ENCODE measurements at places on chromosomes 1 and 21.

GRCh38 chr1:10444795-10445397, 4.9 kb upstream of the CORT start:
- no peak for DNase-seq

GRCh38 chr1:3393024-3393986, 61.2 kb upstream of the ARHGEF16 start:
- no peak for DNase-seq

DNA sequence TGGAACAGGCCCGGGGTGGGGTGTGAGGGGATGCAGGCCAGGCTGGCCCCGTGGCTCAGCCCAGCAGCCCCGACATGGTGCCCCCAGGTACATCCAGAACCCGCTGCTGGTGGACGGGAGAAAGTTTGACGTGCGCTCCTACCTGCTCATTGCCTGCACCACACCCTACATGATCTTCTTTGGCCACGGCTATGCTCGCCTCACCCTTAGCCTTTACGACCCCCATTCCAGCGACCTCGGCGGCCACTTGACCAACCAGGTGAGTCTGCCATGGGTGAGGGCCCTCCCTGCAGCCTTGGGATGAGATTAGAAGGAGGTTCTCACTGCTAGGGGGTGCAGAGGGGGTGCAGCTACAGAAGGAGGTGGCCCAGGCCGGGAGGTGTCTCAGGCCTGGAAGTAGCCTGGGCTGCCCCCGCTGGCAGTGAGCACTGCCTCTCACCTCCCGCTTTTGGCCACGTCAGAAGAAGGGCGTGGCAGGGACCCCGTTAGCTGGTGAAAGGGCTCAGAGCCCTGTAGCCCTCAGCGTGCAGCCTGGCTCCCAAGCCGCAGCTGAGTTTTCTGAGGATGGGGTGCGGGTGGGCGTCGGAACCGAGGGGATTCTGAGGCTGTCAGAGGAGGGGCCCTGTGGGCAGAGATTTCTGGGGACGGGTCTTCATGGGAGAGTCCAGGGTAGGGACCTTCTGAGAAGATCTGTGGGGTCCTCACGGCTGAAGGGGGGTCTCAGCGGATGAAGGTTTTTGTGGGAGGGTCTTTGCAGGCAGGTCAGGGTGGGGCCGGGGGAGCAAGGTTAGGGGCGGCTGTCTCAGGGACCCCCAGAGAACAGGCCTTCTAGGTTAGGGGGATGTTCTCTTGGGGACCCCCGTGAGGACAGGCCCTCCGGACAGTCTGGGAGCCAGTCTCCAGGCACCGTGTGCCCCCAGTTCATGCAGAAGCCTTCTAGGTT, 10.4 kb downstream of the TTLL10 start:
- no peak for DNase-seq

- DNase-seq, result peak; percentile 58
Observed at GRCh38 chr1:110170766-110171733, 20.8 kb downstream of the SLC6A17 start.

DNA sequence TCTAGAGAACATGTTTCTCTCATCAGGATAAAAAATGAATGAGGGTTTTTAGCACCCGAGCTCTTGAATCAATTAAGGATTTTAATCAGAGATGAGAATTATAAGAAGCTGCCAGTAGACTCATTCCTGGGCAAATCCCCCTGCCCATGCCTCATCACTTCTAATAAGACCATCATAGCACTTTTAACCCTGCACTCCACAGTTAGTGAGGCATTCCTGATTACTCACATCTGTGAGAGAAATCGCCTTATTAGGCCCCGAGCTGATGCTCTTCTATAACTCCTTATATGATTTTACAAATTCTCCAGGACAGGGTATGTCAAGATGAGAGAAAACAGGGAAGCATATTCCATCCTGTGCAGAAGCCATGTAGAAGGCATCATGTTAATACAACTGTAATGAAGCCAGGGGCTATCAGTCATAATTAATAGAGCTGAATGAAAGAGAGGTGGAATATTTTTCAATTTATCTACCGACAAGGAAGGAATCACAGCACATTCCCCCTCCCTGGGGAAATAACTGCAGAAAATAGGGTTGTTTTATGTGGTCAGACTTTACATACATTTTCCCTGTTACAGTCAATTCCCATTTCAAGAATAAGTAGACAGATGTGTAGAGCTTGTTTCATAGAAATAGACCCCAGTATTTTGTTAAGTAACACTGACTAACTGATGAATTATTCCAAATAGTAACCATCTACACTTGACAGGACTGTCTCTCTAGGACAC, 272.7 kb downstream of the HHIPL2 start:
- DNase-seq, result no peak

GRCh38 chr1:4655674-4656532, 1.5 kb downstream of the AJAP1 start:
- DNase-seq, result peak; percentile 80

- DNase-seq, result no peak
Observed at GRCh38 chr1:41192456-41193178, 49.5 kb downstream of the SCMH1 start.

- no peak for DNase-seq
Observed at GRCh38 chr1:23624440-23624839, 65.1 kb upstream of the ID3 start.

DNA sequence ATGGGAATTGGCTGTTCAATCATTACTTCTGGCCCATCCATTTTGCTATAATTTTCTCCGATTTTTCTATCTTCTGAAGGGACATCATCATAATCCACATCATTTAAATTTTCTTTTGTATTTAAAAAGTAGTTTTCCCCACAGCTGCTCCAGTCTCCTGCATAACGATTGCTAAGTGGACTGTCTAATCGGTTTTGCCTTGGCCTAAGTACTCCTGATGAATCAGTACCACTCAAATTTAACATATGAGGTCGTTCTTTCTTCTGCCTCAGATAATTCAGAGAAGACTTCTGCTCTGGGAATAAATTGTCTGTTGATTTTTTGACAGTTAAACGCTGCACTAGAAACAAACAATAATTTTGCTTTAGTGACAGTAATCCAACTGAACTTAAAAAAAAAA, 41.9 kb downstream of the SYDE2 start:
- DNase-seq, result no peak

GRCh38 chr1:226682871-226683814, 55.9 kb downstream of the ITPKB start:
- DNase-seq, result no peak

GRCh38 chr1:229162825-229163515, 107.9 kb upstream of the RAB4A start:
- no peak for DNase-seq

DNA sequence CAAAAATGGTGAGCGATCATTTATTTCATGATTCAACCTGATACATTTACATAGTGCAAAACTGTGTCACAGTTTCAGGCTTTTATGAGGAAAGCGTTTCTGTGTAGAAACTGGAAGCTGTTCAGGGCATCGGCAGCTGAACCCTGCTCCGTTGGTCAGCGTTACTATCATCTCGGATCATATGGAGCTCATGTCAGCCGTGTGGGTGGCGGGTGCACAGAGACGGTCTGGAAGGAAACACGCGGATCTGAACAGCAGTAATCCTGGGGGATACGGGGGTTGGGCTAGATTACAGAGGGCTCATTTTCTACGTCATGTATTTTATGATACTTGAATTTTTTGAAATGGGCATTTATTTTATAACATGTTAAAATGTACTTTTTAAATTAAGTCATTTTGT, 15.1 kb downstream of the C1orf174 start:
- no peak for DNase-seq

DNA sequence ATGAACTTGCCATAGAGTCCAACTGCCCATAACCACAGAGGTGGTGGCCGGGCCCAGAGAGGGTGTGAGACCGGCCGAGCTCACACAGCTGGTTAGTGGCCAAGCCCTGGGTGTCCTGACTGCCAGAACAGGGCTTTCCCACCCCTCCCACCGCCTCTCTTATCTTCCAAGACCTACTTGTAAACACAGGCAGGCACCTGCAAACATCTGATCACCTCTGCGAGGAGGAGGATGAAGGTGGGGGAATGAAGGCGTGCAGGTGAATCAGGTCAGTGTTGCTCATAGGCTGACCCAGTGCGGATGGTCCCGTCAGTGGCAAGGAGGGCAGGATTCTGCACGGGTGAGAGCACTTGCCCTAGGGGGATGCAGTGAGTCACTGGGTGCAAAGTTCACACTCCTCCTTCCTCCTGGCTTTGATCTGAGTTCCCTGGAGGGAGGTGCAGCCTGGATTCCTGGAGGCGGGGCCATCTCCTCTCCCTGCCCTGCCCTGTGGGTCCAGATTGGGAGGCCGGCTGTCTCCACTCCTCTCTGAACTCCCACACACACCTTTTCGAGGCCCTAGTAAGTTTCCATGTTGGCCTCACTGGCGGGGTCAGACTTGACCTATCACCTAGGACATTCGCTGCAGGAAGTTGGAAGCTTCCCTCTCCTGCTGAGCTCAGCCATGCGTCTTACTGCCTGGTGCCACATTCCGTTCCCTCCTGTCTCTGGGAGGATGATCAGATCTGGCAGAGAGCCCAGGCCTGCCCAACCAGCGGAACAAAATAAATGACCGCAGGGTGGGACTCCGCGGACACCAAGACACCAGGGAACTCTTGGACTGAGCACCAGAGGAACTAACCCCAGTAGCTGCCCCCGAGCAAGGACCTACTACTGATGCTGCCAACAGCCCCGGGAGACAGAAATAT, 7.3 kb downstream of the UQCRHL start:
- peak; percentile 99 for DNase-seq

DNA sequence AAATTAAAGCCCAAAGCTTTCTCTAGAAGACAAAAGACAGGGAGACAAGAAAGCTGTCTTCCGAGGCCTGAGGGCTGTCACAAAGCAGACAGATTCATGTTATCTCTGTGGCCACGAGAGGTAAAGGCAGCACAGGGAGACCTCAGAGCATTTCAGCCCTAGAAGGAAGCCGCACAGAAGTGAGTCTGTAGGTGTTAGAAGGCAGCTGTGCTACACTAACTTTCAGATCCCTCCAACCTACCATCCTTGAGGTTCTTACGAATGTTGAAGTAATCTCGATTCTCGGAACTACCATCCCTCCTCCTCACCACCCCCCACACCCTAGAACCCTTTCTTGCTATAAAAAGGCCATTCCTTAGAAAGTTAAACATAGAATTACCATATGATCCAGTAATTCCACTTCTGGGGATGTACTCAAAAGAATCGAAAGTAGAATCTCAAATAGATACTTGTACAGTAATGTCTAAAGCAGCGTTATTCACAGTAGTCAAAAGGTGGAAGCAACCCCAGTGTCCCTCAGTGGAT, 21.5 kb upstream of the LYST start:
- no peak for DNase-seq

DNA sequence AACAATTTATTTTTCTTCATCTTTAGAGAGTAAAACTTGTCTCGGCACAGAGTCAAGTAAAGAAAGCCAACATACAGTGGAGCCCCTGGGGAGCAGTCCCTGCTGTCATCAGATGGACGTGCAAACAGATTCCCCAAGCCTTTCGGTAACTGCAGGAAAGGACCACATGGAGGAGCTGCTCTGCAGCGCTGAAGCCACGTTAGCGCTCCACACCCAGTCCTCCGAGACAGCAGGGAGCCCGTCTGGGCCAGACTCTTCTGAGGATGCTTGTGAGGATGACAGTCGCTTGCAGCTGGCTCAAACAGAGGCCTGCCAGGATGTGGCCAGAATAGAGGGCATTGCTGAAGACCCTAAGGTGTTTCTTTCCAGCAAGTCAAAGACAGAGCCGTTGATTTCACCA, 77.1 kb upstream of the SCCPDH start:
- no peak for DNase-seq

DNA sequence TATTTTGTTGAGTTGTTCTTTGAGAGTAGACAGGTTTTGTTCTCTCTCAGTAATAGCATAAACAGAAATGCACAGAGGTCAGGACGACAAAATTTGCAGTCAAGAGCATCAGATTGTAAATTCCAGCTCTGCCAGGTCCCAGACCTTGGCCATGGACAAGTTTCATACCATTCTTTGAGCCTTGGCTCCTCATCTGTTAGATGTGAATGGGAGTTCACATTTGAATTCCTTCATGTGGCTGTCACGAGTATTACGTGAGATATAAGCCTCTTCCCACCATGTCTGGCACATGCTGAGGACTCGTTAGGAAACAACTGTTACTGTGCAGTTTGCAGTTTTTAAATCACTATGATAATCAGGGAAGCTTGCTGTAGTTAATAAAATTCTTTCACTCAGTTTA, 93.2 kb upstream of the KCTD3 start:
- no peak for DNase-seq

GRCh38 chr21:35924714-35925301, 135.5 kb downstream of the SETD4 start:
- DNase-seq, result peak; percentile 95

DNA sequence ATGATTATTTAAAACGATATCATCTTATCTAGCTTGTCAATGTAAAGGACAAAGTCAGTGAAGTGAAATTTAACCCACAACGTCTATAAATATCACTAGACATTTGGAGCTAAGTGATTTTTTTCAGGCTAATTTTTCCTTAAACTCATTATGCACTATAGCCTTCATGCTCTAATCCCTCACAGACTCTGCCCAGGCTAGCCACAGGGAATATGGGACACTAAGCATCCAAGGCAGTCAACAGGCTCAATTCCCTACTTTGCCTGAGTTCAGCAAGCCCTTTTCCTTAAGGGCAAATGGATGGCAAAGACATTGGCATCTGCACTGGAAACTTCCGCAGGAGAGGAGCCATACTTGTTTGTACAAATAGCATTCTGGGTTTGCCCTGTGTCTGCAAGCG, 577.0 kb downstream of the LMO4 start:
- DNase-seq, result no peak

- DNase-seq, result no peak
Observed at GRCh38 chr1:94332516-94332915, 85.7 kb upstream of the ABCD3 start.

DNA sequence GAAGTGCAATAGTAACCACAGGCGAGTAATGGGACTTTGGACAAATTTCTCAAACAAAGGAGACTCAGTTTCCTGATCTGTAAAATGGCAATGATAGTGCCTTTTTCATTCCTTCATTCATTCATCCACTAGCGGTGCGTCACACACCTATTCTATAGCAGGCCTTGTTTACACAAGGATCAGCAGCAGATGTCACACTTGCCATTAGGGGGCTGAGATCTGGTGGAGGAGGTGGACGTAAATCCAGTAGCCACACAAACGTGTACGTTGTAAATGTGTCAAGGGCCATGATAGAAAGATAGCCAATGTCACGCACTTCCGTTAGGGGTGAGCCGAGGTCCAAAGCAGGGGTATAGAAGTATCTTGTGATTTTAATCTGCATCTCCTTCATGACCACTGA, 34.2 kb downstream of the SERINC2 start:
- DNase-seq, result no peak

- DNase-seq, result no peak
Observed at GRCh38 chr21:42062236-42063022, 8.7 kb upstream of the UMODL1 start.

DNA sequence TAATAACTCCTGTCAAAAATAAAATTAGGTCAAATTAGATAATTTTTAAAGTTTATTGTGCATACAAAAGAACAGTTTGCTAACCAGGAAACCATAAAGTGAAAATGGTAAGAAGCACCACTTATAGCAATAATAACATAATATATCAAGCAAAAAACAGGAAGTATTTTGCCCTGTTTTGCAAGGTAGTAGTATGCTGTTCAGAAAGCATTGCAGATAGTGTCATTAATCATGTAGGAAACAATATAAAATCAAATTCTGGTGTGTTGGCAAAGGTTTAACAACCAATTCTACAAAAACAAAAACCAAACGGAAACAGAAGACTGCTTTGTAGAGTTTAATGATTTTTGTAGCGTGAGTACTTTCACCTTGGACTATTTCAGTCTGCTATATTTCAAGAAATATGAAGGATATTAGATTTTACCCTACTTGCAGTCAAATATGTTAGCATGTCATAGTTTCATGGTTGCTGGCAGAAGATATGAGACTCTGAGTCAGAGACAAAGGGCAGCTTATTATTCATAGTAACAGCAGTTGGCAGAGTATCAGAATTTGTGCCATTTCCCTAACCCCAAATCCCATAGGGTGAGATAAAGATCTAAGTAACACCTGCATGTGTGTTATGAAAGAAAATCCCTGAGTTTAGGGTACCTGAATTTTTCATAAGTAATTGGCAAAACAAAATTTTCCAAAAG, 729.0 kb upstream of the BRINP3 start:
- peak; percentile 46 for DNase-seq

Measured in kidney tubule cell (primary cell).